ENCODE measurements at places on chromosomes 4 and X.

DNA sequence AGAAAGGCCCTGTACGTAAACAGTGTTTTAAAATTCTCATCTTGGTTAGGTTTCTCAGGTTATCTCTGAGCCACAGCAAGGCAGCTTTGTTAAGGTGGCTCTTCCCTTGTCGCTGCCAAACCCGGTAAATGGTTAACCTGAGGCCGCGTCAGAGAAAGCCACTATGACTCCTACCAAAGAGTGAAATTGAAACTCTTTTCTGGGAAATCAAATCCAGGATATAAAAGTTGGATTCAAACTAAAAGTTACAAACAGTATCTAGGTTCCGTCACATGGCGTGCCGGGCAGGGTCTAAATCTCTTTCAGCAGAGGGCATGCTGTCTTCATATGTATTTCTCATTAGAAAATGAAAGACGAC, 433 bp downstream of the MMAA start:
- DNase-seq, result peak; percentile 5

- DNase-seq, result no peak
Measured at GRCh38 chrX:71622032-71622575, 3.8 kb upstream of the CXCR3 start.

GRCh38 chrX:18873836-18874235, 110.1 kb downstream of the PHKA2 start:
- no peak for DNase-seq

- no peak for DNase-seq
Measured at GRCh38 chr4:68349279-68349648, 626 bp downstream of the YTHDC1 start.

DNA sequence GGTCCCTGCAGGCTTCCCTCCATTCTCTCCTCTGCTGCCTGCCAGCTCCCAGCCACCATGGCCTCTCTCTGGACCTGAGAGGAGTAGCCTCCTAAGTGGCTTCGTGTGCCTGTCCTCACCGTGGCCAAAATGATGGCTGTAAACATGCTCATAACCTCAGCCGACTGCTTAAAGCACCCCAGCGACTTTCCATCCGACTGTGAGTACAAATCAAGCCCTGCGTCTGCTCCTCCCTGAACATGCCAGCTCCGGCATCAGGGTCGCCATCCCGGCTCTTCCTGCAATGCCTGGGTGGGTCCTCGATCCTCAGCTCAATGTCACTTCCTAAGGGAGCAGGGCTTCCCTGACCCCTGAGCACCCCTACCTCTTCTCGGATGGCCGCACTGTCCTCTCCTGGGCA, 3.3 kb upstream of the SORCS2 start:
- DNase-seq, result no peak

- no peak for DNase-seq
Measured at GRCh38 chr4:149766135-149766534, 49.5 kb downstream of the IQCM start.

- no peak for DNase-seq
Measured at GRCh38 chr4:40622913-40623312, 6.8 kb downstream of the RBM47 start.

Data from stimulated activated CD8-positive, alpha-beta memory T cell treated with anti-CD3 and anti-CD28 coated beads, Interleukin-7, amount 100 ng/mL, for 1 hour (primary cell).